ENCODE measurements at places on chromosomes 7 and 10. TPM values are rescaled to one million over a fixed set of nuclear protein-coding genes. Genes with fewer than 3 reads are reported as not detected.

Gene AGFG2
- 9.1 TPM for total RNA-seq

Gene CH25H
- not detected for total RNA-seq

Gene P4HA1
- total RNA-seq = 103 TPM

Gene HGF
- total RNA-seq = 15.1 TPM

Gene PRR15
- 6.6 TPM for total RNA-seq

Gene EIF5AL1
- 0.07 TPM for total RNA-seq

Gene GRID2IP
- 1.4 TPM for total RNA-seq

Gene RABGEF1
- total RNA-seq = 22.6 TPM

Gene OGDHL
- total RNA-seq = 10.4 TPM

Gene NUDT5
- 54.1 TPM for total RNA-seq

Gene IDI2
- total RNA-seq = not detected

Gene MAGI2
- 36.9 TPM for total RNA-seq

Gene CPA1
- 1.1 TPM for total RNA-seq

Gene MKX
- not detected for total RNA-seq

Gene VSTM2A
- total RNA-seq = not detected

Gene RAB19
- total RNA-seq = 1.6 TPM

Gene PTPN12
- total RNA-seq = 118 TPM

Gene TMEM229A
- 0.59 TPM for total RNA-seq

Gene CPN1
- not detected for total RNA-seq

Gene OR6B1
- total RNA-seq = not detected

Gene GHRHR
- total RNA-seq = not detected

Gene TMEM178B
- total RNA-seq = 0.31 TPM

Gene STMP1
- 47.7 TPM for total RNA-seq

Gene EFCAB10
- total RNA-seq = not detected

Gene NKX1-2
- total RNA-seq = not detected

Gene AGR3
- total RNA-seq = 2.1 TPM

Gene AGBL3
- total RNA-seq = 3.7 TPM

Gene PNLIPRP2
- total RNA-seq = not detected

Gene SLC26A4
- 0.14 TPM for total RNA-seq

Gene CFAP46
- 3.1 TPM for total RNA-seq

Measured in mesothelial cell of epicardium (in vitro differentiated cells).